ENCODE measurements at places on chromosomes 6 and 20.
A peak's percentile ranks its signal among the peaks of the same experiment; 100 is the strongest.

- DNase-seq, result no peak
Observed at GRCh38 chr20:46004889-46005473, 3.7 kb upstream of the MMP9 start.

DNA sequence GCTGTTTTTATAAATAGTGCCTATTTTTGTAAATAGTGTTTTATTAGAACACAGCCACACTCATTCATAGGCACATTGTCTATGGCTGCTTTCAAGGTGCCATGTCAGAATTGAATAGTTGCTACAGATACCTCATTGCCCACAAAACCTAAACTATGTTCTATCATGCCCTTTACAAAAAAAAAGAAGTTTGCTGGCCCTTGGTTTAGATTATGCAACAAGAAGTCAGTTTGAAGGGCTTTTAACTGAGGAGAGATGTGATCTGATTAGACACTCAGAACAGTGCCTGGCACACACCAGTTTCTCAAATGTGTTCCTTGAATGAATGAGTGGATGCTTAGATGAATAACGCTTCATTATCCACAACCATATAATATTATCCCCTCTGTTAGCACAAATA, 366.1 kb downstream of the MAFB start:
- no peak for DNase-seq

DNA sequence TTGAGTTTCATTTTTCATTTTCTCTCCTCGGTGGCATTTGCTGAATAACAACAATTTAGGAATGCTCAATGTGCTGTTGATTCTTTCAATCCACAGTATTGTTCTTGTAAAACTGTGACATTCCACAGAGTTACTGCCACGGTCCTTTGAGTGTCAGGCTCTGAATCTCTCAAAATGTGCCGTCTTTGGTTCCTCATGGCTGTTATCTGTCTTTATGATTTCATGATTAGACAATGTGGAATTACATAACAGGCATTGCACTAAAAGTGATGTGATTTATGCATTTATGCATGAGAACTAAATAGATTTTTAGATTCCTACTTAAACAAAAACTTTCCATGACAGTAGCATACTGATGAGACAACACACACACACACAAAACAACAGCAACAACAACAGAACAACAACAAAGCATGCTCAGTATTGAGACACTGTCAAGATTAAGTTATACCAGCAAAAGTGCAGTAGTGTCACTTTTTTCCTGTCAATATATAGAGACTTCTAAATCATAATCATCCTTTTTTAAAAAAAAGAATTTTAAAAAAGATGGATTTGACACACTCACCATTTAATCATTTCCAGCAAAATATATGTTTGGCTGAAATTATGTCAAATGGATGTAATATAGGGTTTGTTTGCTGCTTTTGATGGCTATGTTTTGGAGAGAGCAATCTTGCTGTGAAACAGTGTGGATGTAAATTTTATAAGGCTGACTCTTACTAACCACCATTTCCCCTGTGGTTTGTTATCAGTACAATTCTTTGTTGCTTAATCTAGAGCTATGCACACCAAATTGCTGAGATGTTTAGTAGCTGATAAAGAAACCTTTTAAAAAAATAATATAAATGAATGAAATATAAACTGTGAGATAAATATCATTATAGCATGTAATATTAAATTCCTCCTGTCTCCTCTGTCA, 88.1 kb downstream of the SNAP25 start:
- DNase-seq, result no peak

GRCh38 chr6:87832025-87832825, 130.2 kb upstream of the AKIRIN2 start:
- no peak for DNase-seq

- DNase-seq, result peak; percentile 63
Observed at GRCh38 chr20:17226410-17227218, at the start of gene PCSK2. Gene PCSK2, plus strand, starts transcription at chr20:17227040. Its CDS starts 266 bp downstream, at chr20:17227306.

- no peak for DNase-seq
Observed at GRCh38 chr6:29131691-29132090, 23.8 kb downstream of the OR2J3 start.

DNA sequence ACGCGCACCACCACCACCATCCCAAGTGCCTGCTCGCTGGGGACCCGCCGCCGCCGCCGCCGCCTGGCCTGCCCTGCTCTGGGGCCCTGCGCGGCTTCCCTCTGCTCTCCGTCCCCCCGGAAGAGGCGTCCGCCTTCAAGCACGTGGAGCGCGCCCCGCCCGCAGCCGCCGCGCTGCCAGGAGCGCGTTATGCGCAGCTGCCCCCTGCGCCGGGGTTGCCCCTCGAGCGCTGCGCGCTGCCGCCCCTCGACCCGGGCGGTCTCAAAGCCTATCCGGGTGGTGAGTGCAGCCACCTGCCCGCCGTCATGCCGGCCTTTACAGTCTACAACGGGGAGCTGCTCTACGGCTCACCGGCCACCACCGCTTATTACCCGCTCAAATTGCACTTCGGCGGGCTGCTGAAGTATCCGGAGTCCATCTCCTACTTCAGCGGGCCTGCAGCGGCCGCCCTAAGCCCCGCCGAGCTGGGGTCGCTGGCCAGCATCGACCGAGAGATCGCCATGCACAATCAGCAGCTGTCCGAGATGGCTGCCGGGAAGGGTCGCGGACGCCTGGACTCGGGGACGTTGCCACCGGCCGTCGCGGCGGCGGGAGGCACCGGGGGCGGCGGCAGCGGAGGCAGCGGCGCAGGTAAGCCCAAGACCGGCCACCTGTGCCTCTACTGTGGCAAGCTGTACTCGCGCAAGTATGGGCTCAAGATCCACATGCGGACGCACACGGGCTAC, 7.2 kb downstream of the PRDM13 start:
- no peak for DNase-seq

DNA sequence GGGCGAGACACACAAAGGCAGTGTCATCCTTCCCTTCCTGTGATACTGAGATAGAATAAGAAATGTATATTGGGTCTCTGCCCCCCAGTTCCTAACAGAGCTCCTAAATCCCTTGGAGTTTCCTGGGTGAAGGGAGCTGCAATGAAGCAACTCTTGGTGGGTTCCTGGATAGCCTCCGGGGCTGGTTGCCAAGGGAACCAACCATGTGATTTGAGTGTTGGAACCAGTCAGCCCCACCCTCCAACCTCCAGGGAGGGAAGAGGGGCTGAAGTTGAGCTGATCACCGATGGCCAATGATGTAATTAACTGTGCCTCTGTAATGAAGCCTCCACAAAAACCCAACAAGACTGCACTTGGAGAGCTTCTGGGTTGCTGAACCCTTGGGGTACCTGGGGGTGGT, 116.6 kb downstream of the SLC22A3 start:
- DNase-seq, result no peak

GRCh38 chr6:39387785-39388184, 65.3 kb upstream of the KCNK16 start:
- no peak for DNase-seq

- no peak for DNase-seq
Observed at GRCh38 chr6:27873021-27873940, 38.9 kb downstream of the OR2B2 start.

- no peak for DNase-seq
Observed at GRCh38 chr20:64040231-64041039, 4.5 kb downstream of the C20orf204 start.

GRCh38 chr6:135994857-135995544, 143.5 kb downstream of the PDE7B start:
- no peak for DNase-seq

GRCh38 chr20:7773511-7773910, 166.7 kb downstream of the HAO1 start:
- DNase-seq, result no peak

DNA sequence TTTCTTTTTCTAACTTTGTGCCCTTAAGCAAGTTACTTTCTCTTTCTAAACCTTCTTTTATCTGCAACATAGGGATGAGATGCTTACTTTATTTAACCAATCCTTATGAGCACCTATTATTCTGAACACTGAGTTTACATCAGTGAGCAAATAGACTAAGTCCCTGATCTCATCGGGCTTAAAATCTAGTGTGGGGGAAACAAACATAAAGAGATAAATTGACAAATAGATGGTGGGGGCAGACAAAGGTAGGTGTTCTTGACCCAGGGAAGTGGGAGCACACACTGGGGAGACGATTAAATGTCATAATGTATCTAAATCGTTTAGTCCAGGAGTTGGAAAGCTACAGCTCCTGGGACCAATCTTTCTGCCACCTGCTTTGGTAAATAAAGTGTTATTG, 129.6 kb downstream of the TFAP2C start:
- no peak for DNase-seq

DNA sequence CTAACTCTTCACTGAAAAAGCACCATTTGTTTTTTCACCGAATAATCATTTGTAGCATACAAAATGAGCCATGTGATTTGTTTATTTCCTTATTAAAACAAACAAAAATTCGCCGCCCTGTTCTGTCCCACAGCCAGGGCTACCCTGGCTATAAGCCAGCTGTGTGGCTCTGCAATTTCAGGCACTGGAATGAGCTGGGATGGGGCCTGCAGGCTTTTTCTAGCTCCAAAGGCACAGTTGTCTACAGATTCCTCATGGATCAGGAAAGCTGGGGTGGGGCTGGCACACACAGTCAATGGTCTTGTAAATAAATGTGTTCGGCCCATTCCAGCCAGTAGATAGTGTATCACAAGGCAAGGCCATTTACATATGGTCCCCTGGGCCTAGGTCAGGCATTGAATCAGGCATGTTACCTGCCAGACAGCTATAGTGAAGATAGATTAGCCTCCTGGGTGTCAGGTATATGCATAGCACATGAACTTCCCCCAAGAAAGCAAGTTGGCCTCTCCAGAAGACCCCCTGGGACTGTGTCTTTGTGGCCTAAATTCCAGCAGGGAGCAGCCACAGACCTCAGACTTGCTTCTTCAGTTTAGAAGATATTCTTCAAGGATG, 608.9 kb downstream of the MAFB start:
- DNase-seq, result no peak

DNA sequence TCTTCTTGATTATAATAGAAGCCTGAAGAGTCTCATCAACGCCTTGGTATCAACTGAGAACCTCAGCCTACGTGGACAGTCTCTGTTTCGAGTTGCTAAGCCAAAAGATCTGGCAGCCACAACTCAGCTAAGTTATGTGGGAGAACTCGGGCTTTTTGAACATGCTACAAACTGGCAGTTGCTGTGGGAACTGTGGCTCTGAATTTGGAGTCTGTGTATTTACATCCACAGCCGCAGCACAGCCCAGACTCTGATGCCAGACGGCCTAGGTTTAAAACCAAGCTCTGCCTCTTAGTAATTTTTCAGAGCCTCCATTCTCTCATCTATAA, 35.8 kb downstream of the RIPOR2 start:
- no peak for DNase-seq

- DNase-seq, result no peak
Observed at GRCh38 chr6:137823826-137824555, 43.1 kb upstream of the TNFAIP3 start.

- no peak for DNase-seq
Observed at GRCh38 chr6:143589162-143589561, 77.6 kb upstream of the FUCA2 start.

DNA sequence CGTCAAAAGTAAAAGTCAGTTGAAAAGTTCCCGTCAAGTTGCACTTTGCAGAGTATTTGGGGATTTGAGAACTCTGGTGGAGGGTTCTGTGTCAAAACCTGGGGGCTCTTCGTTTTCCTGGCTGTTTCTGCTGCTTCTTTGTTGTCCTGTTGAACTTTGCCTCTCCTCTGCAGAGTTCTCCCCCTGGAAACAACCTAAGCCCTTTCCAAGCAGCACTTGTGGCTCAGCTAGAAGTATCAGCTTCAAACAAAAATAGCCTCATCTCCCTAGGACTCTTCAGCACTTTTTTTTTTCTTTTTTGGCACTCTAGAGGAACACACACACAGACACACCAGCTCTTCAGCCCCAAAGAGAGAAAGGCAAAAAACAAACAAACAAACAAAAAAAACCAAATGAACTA, at the start of gene TRDN:
TRDN (minus strand) TSS at position 169 of the 400 bp plus-strand sequence. CDS start 175 bp downstream, outside the sequence.
- no peak for DNase-seq

- DNase-seq, result no peak
Observed at GRCh38 chr6:88301888-88302768, 136.0 kb upstream of the CNR1 start.

DNA sequence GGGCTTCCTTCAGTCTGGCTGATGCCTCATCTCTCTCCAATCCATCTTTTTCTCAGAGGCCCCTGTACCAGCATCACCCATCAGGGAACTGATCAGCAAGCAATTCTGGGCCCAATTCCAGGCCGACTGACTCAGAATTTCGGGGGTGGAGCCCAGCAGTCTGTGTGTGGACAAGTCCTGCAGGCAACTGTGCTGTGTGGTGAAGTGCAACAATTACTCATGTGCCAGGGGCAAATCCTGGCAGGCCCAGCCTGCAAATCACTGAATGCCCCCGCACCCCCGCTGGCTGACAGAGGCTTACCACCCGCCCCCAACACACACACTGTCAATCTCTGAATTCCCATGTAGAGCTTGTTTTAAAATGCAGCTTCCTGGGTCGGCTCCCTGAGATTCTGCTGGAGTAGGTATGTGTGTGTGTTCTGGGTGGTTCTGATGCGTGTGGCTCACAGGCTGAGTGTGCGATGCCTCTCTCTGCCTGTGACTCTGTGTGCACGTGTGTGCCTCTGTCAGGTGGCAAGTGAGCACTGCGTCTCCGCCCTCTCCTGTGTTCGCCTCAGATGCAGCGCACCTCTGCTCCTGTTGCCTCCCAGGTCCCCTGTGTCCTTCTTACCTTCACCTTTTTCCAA, 45.4 kb downstream of the SSR1 start:
- peak; percentile 75 for DNase-seq

GRCh38 chr6:11618533-11618932, 81.0 kb downstream of the TMEM170B start:
- no peak for DNase-seq

DNA sequence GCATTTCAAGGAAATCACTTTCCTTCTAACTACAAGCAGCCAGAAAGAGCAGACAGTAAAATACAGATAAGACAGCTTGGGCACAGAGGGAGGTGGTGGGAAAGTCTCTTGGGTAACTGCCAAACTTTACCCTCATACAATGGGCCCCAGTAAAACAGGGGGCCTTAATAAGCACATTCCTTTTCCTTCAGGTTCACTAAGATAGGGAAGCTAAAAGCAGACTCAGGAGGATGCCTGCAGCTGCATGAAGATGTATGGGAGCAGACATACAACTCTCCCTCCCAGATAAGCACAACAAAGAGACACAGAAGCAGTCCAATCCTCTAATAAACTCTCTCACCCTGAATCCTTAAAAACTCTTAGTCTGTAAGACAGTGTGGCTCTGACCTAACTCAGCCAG, 49.0 kb downstream of the SIM1 start:
- no peak for DNase-seq

GRCh38 chr20:3092611-3093379, 8.3 kb upstream of the AVP start:
- no peak for DNase-seq

- no peak for DNase-seq
Observed at GRCh38 chr20:48047447-48047846, 262.2 kb upstream of the SULF2 start.

GRCh38 chr6:151240791-151241642, 1.2 kb downstream of the AKAP12 start:
- DNase-seq, result peak; percentile 29

- no peak for DNase-seq
Observed at GRCh38 chr20:45088247-45088646, 12.7 kb downstream of the KCNS1 start.

GRCh38 chr20:10501402-10501801, 66.3 kb downstream of the SLX4IP start:
- DNase-seq, result no peak
